ENCODE measurements at places on chromosomes 7 and 10.

DNA sequence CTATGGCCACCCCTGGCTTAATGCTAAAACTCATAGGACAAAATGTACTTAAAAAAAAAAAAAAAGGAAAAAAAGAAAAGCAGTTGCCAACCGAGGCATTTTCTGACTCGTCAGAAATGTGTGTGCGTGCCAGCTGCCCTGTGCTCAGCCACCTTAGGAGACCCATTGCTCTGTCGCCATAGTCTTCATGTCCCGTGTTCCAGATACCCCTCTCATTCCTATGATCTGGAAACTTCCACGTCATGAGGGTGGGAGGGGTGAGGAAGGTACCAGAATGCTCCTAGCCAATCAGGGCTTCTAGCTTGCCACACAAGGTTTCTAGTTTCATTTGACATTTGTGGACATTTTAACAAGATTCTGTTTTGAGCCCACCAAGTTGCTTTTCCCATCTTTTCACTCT, 212.9 kb downstream of the TCF7L2 start:
- peaks cover 30% of the 10 kb centered on the region for H3K4me1 ChIP-seq
- peaks cover 9% of the 10 kb centered on the region for H3K27me3 ChIP-seq
- peaks cover 73% of the 10 kb centered on the region for H3K36me3 ChIP-seq
- no peak overlapping the region for H3K4me3 ChIP-seq
- no peak for DNase-seq

- H3K4me3 ChIP-seq = peak overlapping the region; percentile 56
- DNase-seq = no peak
- no peak overlapping the region for H3K27ac ChIP-seq
- H3K36me3 ChIP-seq = no peaks in the 10 kb centered on the region
- H3K4me1 ChIP-seq = peaks cover 22% of the 10 kb centered on the region
- peaks cover 28% of the 10 kb centered on the region for H3K27me3 ChIP-seq
These were observed 692 bp downstream of the CARD11 start for GRCh38 chr7:3042861-3043489.

- H3K4me1 ChIP-seq = peaks cover 22% of the 10 kb centered on the region
- no peak overlapping the region for H3K4me3 ChIP-seq
- no peaks in the 10 kb centered on the region for H3K36me3 ChIP-seq
- DNase-seq = no peak
These were observed 111.7 kb upstream of the CDK13 start for GRCh38 chr7:39838326-39838725.

DNA sequence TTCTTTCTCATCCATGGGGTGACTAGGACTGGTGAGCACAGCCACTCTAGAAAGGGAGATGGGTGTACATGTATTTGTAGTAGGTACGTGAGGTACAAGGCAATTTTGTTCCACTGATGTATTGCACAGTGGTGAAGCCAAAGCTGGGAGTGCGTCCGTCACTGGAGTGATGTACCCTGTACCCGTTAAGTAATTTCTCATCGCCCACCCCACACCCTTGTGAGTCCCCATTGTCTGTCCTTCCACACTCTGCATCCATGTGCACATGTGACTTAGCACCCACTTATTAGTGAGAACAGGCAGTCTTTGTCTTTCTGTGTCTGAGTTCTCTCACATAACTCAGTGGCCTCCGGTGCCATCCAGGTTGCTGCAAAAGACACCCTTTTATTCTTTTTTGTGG, 658.3 kb downstream of the SDK1 start:
- H3K4me1 ChIP-seq = peaks cover 43% of the 10 kb centered on the region
- no peaks in the 10 kb centered on the region for H3K36me3 ChIP-seq
- peaks cover 3% of the 10 kb centered on the region for H3K27me3 ChIP-seq
- no peak for DNase-seq
- H3K27ac ChIP-seq = peak overlapping the region; percentile 55

- DNase-seq = no peak
- no peak overlapping the region for H3K27ac ChIP-seq
- H3K36me3 ChIP-seq = no peaks in the 10 kb centered on the region
- no peaks in the 10 kb centered on the region for H3K4me1 ChIP-seq
- H3K4me3 ChIP-seq = no peak overlapping the region
These were observed 37.7 kb upstream of the SMARCD3 start for GRCh38 chr7:151286148-151286547.

DNA sequence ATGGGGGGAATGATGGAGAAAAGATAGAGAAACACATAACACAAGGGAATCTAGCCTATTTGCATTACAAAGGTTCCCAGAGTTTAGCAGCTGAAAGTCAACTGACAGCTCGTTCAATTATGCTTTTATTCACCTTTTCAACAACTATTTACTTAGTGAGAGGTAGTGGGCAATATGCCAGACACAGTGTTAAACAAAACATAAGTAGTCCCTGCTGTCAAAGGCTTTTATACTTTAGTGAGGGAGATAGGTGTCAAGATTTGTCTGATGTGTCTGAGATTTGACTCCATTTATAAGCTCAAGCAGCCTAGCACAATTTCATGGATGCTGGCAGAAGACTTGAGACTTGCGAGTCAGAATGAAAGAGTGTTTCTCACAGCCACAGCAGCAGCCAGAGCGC, 549.0 kb upstream of the VSTM2A start:
- H3K27me3 ChIP-seq = no peaks in the 10 kb centered on the region
- DNase-seq = no peak
- no peaks in the 10 kb centered on the region for H3K4me1 ChIP-seq
- no peak overlapping the region for H3K27ac ChIP-seq

- no peak overlapping the region for H3K4me3 ChIP-seq
- no peak overlapping the region for H3K27ac ChIP-seq
- no peaks in the 10 kb centered on the region for H3K36me3 ChIP-seq
- DNase-seq = peak; percentile 46
These were observed 81.2 kb upstream of the UCN3 start for GRCh38 chr10:5283305-5284158.

GRCh38 chr7:18552943-18553604, 57.5 kb downstream of the HDAC9 start:
- no peak for DNase-seq
- H3K27ac ChIP-seq = peak overlapping the region; percentile 50
- H3K4me3 ChIP-seq = no peak overlapping the region
- H3K4me1 ChIP-seq = peaks cover 17% of the 10 kb centered on the region

- H3K4me1 ChIP-seq = peaks cover 54% of the 10 kb centered on the region
- peaks cover 2% of the 10 kb centered on the region for H3K27me3 ChIP-seq
- peak overlapping the region; percentile 72 for H3K27ac ChIP-seq
- H3K36me3 ChIP-seq = no peaks in the 10 kb centered on the region
- H3K4me3 ChIP-seq = peak overlapping the region; percentile 47
These were observed 290.9 kb downstream of the CAMK1D start for GRCh38 chr10:12639996-12640944.

DNA sequence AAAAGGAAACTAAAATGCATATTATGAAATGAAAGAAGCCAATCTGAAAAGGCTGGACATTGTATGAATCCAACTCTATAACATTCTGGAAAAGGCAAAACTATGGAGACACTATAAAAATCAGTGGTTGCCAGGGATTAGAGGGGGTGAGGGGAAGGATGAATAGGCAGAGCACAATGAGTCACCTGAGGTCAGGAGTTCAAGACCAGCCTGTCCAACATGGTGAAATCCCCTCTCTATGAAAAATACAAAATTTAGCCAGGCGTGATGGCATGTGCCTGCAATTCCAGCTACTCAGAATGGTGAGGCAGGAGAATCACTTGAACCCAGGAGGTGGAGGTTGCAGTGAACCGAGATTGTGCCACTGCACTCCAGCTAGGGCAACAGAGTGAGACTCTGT, 324.8 kb upstream of the PHYHIPL start:
- no peak overlapping the region for H3K4me3 ChIP-seq
- peaks cover 3% of the 10 kb centered on the region for H3K4me1 ChIP-seq
- no peak for DNase-seq

- no peak overlapping the region for H3K4me3 ChIP-seq
- H3K27me3 ChIP-seq = no peaks in the 10 kb centered on the region
- H3K36me3 ChIP-seq = peaks cover 22% of the 10 kb centered on the region
- H3K27ac ChIP-seq = no peak overlapping the region
- no peak for DNase-seq
These were observed 38.0 kb downstream of the MARCHF5 start for GRCh38 chr10:92328993-92329392.

- H3K4me3 ChIP-seq = no peak overlapping the region
- no peak for DNase-seq
- no peak overlapping the region for H3K27ac ChIP-seq
- H3K27me3 ChIP-seq = peaks cover 4% of the 10 kb centered on the region
These were observed 257.0 kb downstream of the CREB5 start for GRCh38 chr7:28669330-28669729.

DNA sequence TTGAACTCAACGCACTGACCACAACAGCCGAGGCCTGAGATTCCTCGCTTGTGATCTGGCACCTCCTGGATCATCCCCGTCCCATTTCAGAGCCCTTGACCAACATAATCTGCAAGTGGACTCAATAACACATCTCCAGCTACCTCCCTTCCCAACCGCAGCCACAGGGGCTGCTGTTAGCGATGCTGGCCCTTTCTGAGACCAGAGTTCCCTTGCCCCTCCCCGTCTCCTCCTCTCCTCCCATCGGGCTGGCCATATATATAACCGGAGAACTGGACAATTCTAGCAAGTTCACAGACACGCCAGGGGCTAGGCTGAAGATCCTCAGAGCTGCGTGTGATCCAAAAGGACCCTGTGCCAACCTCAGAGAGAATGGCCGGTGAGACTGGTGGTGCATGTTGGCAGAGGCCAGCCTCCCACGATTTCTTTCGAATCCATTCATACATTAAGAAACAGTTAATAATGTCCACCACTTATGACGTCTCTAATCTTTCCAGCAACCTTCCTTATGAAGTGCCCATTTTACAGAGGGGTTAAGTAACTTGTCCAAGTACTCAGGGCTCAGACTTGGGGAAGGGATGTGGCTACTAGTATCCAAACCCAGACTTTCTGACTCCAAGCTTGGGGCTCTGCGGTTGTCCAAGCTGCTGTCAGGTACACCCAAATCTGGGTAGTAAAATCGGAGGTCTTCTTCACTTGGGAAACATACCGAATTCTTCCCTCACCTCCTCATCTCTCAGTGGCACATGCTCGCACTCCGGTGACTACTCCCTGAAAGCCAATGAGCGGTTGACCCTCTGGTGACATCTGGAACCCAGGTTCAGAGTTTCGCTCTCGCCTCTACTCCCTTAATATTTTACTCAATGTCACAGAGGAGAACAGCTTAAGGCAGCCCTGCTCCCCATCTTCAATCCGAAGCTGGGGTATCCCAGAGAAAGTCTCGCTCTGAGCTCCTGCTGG, 11.2 kb upstream of the FEZF1 start:
- H3K4me3 ChIP-seq = no peak overlapping the region
- DNase-seq = no peak
- H3K27me3 ChIP-seq = peaks cover 99% of the 10 kb centered on the region
- no peaks in the 10 kb centered on the region for H3K36me3 ChIP-seq

DNA sequence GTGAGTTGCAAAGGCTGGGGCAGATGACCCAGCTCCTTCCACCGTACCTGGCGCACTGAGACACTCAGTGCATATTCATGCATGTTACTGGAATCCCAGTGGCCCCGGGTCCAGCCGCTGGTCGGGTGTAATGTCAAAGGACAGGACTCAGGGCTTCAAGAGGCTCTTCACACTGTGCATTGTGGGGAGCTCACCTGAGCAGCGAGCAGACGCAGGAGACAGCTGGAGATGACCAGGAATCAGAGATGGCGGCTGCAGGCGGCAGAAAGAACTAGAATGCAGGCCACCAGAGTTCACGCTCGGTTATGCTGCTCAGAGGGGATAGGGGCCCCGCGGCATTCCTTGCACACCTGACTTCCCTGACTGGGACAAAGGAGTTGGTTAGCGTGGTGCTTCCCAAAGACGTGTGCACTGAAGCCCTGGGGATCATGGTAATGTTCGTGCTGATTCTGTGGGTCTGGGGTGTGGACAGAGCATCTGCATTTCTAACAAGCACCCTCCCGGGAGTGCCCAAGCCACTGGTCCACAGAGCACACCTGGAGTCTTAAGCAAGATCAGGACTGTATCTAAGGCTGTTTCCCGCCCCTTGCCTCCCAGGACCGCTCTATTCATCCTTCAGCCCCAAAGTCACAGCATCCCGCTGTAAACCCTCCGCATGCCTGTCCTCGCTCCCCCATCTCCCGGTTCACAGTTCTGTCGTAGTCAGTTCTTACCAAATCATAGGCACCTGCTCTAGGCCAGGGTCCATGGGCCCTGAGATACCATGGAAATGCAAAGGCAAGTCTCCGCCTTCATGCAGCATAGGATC, 71.0 kb downstream of the MKI67 start:
- no peak for DNase-seq
- no peak overlapping the region for H3K4me3 ChIP-seq
- H3K27ac ChIP-seq = peak overlapping the region; percentile 24
- no peaks in the 10 kb centered on the region for H3K36me3 ChIP-seq
- no peaks in the 10 kb centered on the region for H3K4me1 ChIP-seq

DNA sequence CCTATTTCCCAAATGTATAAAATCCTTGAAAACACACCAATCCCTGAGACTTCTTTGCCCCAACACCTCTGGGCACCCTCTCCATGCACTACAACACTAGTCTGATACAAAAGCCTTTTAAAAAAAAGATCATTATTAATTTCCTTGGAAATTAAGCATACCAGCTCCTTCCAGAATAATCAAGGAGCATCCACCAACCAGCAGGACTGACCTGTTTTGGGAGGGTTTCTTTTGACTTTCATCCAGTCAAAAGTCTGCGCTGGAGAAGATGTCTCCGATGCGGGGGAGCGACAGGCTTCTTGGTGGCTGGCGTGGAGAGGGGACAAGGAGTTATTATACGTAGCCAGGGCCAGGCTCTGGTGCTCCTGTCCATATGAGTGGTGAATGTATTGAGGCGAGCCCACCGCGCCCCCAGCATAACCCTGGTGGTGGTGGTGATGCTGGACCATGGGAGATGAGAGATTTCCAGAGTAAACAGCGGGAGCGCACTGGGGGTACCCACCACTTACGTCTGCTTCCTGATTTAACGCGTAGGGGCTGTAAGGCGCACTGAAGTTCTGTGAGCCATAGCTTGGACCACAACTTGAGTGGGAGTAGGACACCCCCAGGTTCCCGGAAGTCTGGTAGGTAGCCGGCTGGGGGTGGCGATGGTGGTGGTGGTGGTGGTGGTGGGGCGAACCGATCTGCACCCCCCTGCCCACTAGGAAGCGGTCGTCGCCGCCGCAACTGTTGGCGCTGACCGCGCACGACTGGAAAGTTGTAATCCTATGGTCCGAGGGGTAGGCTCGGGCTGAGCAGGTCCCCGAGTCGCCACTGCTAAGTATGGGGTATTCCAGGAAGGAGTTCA, 527 bp downstream of the HOXA1 start:
- peaks cover 50% of the 10 kb centered on the region for H3K36me3 ChIP-seq
- H3K27ac ChIP-seq = peak overlapping the region; percentile 97
- peak overlapping the region; percentile 99 for H3K4me3 ChIP-seq
- H3K4me1 ChIP-seq = peaks cover 53% of the 10 kb centered on the region
- H3K27me3 ChIP-seq = peaks cover 3% of the 10 kb centered on the region

GRCh38 chr10:58268454-58268945, 462 bp upstream of the CISD1 start:
- no peaks in the 10 kb centered on the region for H3K27me3 ChIP-seq
- peaks cover 54% of the 10 kb centered on the region for H3K4me1 ChIP-seq
- H3K4me3 ChIP-seq = peak overlapping the region; percentile 94
- peaks cover 25% of the 10 kb centered on the region for H3K36me3 ChIP-seq

GRCh38 chr10:62402508-62402907, 28.3 kb downstream of the ZNF365 start:
- no peaks in the 10 kb centered on the region for H3K27me3 ChIP-seq
- H3K27ac ChIP-seq = no peak overlapping the region
- DNase-seq = no peak
- H3K4me3 ChIP-seq = no peak overlapping the region
- H3K4me1 ChIP-seq = no peaks in the 10 kb centered on the region
- no peaks in the 10 kb centered on the region for H3K36me3 ChIP-seq

GRCh38 chr10:66788178-66788987, 137.5 kb upstream of the LRRTM3 start:
- H3K27me3 ChIP-seq = no peaks in the 10 kb centered on the region
- no peak for DNase-seq
- H3K4me1 ChIP-seq = peaks cover 44% of the 10 kb centered on the region
- H3K27ac ChIP-seq = peak overlapping the region; percentile 62

- H3K4me1 ChIP-seq = peaks cover 71% of the 10 kb centered on the region
- H3K27me3 ChIP-seq = peaks cover 20% of the 10 kb centered on the region
- H3K4me3 ChIP-seq = peak within 1 kb of the TSS; percentile 96
- peak; percentile 80 for DNase-seq
These were observed at the start of gene RBM20 for GRCh38 chr10:110643653-110644597. TSS of gene RBM20 (plus strand) at chr10:110644336. CDS start at chr10:110644455, 119 bp downstream.
